Activated T-cell treated with anti-CD3 and anti-CD28 coated beads, Interleukin-2, amount 50 U/mL, for 24 hours (primary cell): ENCODE measurements at places on chromosomes 16 and 17.

DNA sequence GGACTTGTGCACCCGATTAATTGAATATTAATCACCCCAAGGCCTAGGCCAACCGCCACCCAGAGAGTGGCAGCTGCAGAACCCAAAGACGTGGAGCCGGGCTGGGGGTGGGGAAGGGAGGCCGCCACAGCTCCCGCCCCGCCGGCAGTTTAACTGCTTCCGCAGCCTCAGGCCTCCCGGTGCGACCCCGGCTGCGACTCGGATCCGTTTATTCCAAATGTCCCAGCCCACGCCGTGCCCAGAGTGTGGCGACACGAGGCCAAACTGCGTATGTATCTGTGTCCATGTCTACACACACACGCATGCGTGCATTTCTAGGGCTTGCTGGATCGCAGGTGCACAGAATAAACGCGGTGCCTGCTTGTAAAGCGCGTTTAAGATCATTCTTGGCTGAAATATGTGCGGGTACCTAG lies 802 bp upstream of the TOB1 start:
- peak; percentile 83 for DNase-seq

DNA sequence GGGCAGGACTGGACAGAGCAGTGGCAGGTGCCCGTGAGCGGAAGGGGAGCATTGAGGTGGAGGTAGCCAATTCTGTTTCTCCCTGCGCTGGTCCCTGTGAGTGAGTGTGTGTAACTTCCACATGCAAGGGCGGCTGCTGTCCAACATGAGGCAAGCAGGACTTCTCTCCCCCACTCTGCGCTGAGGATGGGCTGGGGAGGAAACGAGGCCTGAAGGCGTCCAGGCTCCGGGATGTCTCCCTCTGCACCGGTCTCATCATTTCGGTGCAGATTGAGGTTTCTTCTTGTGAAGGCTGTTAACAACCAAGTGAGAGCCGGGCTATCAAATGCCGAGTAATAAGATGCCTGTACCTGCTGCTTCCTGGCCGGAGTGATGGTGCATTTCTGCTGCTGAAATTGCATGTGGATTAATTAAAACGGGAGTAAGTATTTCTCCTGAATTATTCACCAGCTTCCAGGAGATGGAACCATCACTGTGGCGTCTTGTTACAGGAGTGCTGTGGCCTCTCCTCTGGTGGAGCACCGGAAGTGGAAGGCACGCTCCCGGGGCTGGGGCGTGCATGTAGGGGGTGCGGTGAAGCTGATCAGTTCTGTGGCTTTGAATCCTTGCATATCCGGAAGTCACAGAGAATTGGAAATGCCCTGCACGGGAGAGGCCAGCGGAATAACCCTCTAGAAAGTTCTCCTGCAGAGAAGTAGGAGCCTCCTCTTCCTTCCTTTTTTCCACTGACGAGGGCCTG lies 41.7 kb upstream of the MGAT5B start:
- DNase-seq, result no peak

DNA sequence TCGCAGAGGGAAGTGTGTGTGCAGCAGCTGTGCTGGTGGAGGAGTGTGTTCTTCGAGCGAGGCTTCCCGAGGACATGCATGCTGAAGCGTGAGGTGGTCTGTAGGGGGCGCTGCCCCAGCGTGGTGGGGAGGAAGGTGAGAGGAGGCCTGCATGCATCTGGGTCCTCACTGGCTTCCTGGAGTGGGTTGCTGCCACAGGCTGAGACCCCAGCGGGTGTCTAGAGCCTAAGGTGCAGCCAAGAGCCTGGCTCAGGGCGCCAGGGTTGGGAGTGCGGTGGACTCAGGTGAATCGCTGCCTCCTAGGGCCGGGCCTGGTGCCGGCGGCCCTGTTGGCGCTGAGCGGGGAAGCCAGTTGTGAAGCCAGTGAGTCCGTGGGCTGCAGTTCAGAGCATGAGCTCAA lies 7.5 kb upstream of the HSD3B7 start:
- peak; percentile 41 for DNase-seq

DNA sequence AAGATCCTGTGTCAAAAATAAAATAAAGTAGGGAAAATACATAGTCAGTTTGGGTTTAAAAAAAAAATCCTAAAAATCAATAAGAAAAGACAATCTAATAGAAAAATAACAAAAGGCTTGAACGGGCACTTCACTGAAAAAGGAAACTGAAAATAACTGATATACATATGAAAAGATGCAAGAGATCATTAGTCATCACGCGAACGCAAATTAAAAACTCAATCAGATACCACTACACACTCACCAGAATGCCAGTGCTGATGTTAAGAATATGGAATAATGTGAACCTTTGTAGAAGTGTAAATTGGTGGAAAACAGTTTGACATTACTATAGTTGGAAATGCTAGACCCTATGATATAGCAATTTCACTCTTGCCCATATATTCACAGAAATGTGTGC lies 14.6 kb downstream of the GNGT2 start:
- DNase-seq, result no peak
